ENCODE measurements at places on chromosomes 1 and 21.

DNA sequence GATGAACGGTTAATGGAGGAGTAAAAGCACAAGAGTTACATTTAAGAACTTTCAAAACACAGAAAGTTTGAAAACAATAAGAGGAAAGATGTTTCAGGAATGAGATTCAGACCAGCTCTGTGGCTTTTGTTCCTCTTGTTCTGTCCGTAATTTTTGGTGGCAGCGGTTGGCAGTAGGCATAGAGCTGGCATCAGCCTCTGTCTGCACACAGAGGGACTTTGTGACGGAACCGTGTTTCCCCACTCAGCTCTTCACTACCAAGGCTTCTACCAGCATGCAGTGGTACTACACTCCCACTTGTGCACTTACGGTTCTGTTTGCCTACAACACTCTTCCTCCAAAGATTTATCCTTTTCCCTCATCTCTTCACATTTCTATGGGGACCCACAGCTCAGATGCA lies 212.8 kb downstream of the DSCAM start:
- no peak for DNase-seq

DNA sequence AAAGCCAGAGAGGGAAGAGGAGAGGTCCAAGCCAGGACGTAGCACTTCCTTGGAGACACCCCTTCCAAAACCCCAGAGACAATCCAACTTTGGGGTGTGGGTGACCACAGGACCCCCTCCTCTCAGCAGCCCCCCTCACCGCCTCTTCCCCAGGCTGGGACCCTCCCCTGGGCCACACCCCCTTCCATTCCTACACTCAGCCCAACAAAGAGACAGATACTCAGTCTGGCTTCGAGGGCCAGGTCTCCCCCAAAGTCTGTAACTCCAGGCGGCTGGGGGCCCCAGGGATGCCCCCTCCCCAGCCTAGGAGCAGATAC lies 1.4 kb downstream of the MEX3A start:
- no peak for DNase-seq

- DNase-seq: peak; percentile 34
Measured at GRCh38 chr1:6612641-6613360, 730 bp upstream of the PHF13 start.

- no peak for DNase-seq
Measured at GRCh38 chr1:86151427-86151826, 5.1 kb downstream of the COL24A1 start.

- no peak for DNase-seq
Measured at GRCh38 chr1:172398970-172399755, 21.3 kb upstream of the C1orf105 start.

DNA sequence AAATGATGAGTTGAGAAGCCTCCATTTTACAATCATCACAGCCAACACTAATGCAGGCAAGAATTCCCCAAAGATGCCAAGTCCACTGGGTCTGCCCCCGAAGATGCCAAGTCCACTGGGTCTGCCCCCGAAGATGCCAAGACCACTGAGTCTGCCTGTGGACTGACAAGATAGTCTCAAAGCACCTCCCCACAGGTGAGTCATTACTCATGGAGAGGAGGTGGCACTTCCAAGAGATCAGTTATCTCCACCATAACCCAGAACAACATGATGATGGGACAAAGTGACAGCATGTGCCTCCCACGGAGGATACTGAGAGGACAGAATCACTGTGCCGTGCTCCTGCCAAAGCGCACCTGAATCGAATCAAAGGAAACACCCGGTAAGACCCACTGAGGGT lies 4.8 kb downstream of the PTTG1IP start:
- no peak for DNase-seq

GRCh38 chr1:165288350-165289120 lies 68.0 kb downstream of the LMX1A start:
- DNase-seq: no peak

DNA sequence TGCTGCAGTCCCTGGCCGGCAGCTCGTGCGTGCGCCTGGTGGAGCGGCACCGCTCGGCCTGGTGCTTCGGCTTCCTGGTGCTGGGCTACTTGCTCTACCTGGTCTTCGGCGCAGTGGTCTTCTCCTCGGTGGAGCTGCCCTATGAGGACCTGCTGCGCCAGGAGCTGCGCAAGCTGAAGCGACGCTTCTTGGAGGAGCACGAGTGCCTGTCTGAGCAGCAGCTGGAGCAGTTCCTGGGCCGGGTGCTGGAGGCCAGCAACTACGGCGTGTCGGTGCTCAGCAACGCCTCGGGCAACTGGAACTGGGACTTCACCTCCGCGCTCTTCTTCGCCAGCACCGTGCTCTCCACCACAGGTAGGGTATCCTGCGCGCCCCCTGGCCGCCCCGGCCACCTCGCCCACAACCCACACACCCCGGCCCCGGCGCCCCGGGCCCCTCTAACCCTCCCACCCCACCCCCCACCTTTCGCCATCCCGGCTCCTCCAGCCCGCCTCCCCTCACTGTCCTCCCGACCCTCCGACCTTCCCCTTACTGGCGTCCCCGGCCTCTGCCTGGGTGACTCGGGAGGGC lies 352 bp downstream of the KCNK1 start:
- DNase-seq: peak; percentile 38

DNA sequence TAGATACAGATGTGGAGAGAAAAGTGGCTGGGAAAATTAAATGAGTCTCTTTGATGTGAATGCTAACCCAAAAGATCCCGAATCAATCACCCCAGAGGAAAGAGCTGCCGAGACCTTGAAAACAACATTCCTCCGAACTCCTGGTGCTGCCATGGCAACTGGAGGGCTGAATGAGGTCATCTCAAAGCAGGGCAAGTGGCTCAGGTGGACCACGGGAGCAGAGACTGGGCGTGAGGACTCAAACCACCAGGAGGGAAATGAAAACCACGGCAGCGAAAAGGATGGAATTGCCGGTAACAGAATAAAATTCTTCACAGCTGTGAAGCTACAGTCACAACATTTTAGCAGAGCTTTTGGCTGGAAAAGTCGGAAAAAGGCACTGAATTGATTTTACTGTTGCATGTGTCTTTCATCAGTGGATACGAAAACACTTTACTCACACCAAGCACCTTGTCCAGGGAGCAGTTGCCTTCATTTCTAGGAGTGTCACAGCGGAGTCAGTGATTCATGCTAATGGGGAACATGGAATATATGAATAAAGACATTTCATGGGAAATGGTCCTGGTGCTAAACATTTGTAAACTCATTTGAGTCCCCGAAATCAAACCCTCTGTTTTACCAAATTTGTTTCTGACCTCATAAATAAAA lies 23.2 kb upstream of the BECN2 start:
- DNase-seq: peak; percentile 50

GRCh38 chr1:163202833-163203451 lies at the start of gene RGS5:
Gene RGS5, minus strand, starts transcription at chr1:163202916. Its CDS starts 81 bp downstream, at chr1:163202835.
- no peak for DNase-seq

DNA sequence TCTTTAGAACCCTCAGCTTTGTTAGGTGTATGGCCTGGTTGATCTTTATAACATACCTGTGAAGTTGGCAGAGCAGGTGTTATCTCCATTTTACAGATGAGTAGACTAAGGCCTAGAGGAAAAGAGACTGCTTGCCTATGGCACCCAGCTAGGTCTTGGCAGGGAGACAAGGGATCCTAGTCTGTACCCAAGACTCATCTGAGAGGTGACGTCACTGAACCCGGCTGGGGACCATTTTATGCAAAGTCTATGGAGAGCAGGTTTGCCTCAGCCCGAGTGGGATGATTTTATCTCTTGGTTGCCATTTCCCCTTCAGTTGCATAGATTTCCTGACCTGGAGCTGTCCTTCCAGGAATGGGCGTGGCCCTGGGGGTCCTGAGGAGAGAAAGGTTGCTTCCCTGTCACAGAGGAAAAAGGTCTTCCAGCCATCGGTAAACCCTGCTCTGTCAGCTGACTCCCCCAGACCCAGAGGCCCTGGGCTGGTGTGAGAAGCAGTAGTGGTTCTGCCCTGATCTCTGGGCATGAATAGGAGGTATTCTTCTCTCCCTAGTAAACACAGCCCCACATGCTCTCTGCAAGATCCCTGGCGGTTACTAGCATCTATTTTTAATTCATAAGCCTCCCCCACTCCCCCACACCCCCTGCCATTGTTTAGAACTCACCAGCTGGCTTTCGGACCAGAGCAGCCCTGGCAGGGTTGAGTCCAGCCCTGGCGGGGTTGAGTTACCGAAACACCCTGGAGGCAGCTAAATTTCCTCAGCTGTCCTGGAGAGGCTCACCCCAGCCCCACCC lies 19.6 kb downstream of the TMCC2 start:
- no peak for DNase-seq

GRCh38 chr1:202589190-202589930 lies 120.9 kb downstream of the SYT2 start:
- no peak for DNase-seq

- peak; percentile 5 for DNase-seq
Measured at GRCh38 chr1:30406996-30407864, 316.2 kb downstream of the MATN1 start.

- no peak for DNase-seq
Measured at GRCh38 chr1:61160526-61160925, 78.2 kb downstream of the NFIA start.

DNA sequence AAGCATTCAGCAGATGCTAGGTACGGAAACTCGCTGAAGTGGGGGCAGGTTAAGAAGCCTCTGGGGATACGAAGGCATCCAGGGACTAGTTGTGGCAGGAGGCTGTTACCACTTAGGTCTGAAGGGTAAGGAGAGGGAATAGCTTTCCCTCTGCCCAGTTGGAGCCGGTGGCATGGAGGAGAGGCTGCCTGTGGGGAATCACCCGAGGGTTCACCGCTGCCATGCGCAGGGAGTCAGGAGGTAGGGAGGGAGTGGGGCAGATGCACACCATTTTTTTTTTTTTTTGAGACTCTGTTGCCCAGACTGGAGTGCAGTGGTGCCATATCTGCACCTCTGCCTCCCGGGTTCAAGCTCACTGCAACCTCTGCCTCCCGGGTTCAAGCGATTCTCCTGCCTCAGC lies 6.1 kb downstream of the PCSK9 start:
- no peak for DNase-seq

DNA sequence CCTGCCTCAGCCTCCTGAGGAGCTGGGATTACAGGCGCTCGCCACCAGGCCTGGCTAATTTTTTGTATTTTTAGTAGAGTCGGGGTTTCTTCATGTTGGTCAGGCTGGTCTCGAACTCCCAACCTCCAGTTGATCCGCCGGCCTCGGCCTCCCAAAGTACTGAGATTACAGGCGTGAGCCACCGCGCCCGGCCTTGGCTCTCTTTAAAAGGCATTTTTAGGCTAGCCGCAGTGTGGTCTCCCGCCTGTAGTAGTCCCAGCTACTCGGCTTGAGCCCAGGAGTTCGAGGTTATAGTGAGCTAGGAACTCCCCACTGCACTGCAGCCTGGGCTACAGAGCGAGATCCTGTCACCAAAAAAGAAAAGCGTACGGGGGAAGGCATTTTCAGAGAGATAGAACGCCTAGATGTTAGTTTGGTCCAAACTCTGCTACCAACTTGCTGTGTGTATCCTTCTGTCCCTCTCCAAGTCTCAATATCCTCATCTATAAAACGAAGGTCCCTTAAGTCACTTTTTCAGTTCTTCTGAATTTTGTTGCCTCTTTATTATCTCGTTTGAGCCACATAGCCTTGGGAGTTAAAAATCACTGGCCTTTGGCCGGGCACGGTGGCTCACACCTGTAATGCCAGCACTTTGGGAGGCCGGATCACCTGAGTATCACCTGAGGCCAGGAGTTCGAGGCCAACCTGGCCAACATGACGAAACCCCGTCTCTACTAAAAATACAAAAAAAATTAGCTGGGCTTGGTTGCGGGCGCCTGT lies 734 bp downstream of the MED18 start:
- no peak for DNase-seq

- no peak for DNase-seq
Measured at GRCh38 chr1:46983830-46984586, 39.5 kb upstream of the CYP4X1 start.

Measured in progenitor cell of endocrine pancreas (in vitro differentiated cells).